ENCODE measurements at places on chromosomes 13 and 19.

DNA sequence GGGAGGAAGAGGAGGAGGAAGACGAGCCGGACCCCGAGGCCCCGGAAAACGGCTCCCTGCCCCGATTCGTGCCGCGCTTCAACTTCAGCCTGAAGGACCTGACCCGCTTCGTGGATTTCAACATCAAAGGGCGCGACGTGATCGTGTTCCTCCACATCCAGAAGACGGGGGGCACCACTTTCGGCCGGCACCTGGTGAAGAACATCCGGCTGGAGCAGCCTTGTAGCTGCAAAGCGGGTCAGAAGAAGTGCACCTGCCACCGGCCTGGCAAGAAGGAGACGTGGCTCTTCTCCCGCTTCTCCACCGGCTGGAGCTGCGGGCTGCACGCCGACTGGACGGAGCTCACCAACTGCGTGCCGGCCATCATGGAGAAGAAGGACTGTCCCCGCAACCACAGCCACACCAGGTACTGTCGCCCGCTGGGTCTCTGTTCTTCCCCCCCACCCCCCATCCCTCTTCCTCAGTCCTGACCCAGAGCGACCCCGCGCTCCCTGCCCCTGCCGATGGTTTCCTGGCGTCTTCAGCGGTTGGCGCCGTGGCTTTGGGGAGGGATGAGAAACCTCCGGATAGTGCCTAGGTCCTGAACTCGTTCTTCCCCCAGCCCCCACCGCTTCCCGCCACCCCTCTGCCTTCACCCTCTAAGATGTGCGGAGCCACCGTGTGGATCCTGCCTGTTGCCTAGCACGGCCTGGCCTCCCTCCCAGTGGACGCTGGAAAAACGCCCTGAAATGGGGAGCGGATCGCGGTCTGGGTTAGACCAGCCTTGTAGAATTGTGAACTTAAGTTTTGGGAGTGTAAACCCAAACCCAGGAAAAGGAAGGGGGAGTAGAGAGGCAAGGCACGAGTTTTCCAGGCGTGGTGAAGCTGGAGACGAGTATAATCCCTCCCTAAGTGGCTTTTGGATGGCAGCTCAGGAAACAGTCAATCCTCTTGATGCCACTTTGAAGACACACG lies 1.5 kb downstream of the HS6ST3 start:
- no peak for DNase-seq

GRCh38 chr13:36882829-36883390 lies 37.1 kb downstream of the SMAD9 start:
- DNase-seq = no peak

- DNase-seq = no peak
Measured at GRCh38 chr13:113093580-113094409, 11.8 kb upstream of the F7 start.

DNA sequence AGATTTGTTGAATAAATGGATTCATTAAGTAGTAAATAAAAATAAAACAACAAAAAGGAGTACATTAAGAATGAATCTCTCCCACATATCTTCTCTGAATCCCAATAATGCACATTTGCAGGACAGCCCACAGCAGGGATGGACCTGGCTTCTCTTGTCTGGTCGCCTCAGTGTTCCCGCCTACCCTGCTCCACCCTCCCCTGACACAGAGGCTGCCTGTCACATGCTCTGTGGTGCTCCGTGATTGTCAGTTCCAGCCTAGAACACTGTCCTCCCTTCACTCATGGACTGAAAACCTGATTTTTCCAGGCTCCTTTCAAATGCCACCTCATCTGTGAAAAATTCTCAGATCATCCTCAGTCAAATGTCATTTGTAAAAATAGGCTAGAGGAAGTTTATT lies 94.5 kb upstream of the GPR12 start:
- DNase-seq = no peak

DNA sequence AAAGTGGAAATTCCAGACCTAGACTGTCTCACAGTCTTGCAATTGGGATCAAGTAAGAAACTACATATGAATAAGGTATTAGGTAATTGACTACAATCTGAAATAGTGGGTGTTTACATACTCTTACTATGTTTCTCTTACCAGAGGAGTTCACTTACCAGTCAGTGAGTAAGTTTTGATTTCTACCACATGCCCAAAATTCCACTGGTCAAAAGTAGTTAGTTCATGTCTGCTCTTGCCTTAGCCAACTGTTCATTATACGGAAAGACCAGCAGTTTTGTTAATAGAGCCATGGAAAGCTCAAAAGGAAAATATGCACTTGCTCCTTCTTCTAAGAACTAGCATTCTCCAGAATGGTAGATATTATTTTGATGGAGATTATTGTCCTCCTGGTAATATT lies 490.8 kb downstream of the RFC3 start:
- DNase-seq = no peak

DNA sequence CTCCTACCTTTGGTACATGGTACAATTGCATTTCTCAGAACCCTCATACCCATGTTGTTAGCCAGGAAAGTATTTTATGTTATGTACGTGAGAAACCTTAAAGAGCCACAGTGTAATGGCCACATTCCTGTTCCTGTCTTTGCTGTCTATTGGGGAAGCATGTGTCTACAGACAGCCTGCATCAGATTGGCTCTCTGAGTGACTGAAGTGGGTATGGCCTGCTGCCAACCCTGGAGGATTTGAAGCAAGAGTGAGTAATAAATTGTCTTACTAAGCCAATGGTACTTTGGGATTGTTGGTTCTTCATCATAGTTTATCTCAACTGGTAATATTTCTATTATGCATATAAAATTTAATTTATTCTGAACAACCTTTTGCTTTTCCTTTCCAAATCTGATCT lies 574.1 kb downstream of the LMO7 start:
- no peak for DNase-seq

DNA sequence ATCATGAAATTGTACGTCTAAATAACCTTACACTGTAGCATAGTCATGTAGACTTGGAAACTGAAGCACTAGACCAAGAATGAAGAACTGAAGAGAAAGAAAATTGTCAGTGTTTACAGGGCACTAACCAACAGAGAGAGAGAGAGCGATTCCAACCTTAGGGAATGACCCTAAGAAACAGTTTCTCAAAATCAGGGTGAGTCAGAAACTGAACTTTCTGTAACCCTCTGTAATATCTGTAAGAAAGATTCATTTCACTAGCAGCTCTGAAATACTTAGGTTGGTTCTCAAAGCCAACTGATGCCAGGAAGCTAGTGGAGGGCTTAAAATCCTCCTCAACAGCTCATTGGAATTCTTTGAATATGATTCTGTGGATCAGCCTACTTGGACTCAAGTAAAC lies 936.9 kb downstream of the EFNB2 start:
- no peak for DNase-seq
